ENCODE measurements at places on chromosomes 7 and 10.

DNA sequence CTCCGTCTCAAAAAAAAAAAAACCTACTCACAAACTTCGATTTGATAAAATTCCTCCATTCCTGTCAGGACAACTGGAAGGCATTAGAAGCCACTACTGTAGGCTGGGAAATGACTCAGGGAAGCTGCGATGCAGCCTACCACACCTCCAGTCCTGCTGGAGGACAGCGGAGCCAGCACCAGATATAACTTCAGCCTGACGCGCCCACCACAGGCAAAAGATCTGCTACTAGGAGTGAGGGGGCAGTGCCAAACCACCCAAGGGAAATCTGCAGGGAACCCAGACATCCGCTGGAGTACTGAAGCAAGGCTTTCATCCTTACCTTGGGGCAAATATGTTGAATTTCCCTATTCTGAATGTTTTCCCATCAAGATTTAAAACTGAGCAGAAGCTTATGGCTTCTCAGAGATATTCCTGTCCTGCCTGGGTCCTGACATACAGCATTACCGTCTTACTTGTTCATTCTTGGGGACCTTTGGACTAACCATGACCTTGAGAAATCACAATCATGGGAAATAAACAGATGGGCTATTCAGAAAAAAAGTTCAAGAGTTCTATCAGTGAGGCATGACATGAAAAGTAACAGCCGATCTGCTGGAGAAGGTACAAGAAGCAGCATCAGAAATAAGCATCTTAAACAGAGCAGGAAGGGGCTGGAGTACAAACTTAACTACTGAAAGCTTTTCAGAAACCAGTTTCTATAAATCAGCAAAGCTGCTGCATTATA, 20.4 kb downstream of the BCCIP start:
- peak; percentile 61 for DNase-seq

DNA sequence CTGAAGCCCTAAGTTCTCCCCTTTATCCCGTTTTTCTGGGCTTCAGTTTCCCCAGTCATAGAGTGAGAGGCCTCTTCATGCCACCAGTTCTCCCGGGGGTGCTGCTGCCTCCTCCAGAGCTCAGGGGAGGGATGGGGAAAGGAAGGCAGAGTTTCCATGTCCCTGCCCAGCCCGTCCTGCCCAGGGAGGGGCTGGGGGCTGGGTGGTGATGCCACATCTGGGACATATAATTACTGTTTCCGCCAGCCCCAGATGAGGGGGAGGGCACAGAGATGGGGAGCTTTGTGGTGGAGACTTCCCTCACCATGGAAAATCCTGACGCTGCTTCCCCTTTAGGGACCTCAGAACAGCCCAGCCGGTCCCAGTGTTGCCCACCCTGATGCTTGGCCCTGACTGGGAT, 4.1 kb downstream of the AQP1 start:
- DNase-seq, result no peak

DNA sequence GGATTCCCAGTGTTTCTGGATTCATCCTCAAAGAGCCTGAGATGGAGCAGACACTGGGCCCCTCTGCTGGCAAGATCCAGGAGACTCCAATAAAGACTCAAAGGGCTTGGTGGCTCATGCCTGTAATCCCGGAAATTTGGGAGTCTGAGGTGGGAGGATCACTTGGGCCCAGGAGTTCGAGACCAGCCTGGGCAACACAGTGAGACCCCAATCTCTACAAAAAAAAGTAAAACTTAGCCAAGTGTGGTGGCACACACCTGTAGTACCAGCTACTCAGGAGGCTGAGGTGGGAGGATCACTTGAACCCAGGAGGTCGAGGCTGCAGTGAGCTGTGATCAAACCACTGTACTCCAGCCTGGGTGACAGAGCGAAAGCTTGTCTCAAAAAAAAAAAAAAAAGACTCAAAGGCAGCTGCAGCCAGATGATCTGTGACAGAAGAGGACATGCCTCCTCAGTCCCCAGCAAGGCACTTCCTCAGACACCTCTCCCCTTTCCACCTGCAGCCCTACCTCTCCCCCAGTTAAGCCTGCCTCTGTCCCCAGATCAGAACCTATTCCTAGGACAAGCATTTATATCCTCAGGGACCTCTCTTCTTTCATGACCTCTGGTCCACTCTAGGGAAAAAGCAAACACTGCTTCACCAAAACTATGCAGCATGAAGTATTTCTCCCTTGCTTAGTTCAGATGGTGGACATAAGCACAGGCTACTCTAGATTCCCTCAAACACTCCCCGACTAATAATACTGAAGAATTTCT, 27.9 kb downstream of the PDLIM1 start:
- DNase-seq, result no peak

- DNase-seq, result no peak
Measured at GRCh38 chr10:14022052-14022451, 308.7 kb downstream of the FRMD4A start.

- no peak for DNase-seq
Measured at GRCh38 chr7:139230023-139230422, 1.0 kb upstream of the UBN2 start.

GRCh38 chr10:117928741-117929140, 118.0 kb downstream of the RAB11FIP2 start:
- DNase-seq, result no peak

GRCh38 chr10:80660266-80660665, 122.6 kb downstream of the SH2D4B start:
- no peak for DNase-seq

DNA sequence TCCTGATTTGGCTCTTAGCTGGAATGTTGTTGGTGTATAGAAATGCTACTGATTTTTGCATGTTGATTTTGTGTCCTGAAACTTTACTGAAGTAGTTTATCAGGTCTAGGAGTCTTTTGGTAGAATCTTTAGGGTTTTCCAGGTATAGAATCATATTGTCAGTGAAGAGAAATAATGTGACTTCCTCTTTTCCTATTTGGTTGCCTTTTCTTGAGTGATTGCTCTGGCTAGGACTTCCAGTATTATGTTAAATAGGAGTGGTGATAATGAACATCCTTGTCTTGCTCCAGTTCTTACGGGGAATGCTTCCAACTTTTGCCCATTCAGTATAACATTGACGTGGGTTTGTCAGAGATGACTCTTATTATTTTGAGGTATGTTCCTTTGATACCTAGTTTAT, 52.0 kb downstream of the ZNF783 start:
- DNase-seq, result no peak

Data from dorsolateral prefrontal cortex (tissue), 122 donors.